ENCODE measurements at places on chromosomes 6 and 20.
A peak's percentile ranks its signal among the peaks of the same experiment; 100 is the strongest.

- peak; percentile 88 for DNase-seq
Observed at GRCh38 chr20:63973636-63974401, 4.1 kb upstream of the ZNF512B start.

- DNase-seq, result no peak
Observed at GRCh38 chr20:14775778-14776177, 438.4 kb upstream of the FLRT3 start.

GRCh38 chr6:83509441-83509840 lies 2.9 kb upstream of the PRSS35 start:
- DNase-seq, result no peak

DNA sequence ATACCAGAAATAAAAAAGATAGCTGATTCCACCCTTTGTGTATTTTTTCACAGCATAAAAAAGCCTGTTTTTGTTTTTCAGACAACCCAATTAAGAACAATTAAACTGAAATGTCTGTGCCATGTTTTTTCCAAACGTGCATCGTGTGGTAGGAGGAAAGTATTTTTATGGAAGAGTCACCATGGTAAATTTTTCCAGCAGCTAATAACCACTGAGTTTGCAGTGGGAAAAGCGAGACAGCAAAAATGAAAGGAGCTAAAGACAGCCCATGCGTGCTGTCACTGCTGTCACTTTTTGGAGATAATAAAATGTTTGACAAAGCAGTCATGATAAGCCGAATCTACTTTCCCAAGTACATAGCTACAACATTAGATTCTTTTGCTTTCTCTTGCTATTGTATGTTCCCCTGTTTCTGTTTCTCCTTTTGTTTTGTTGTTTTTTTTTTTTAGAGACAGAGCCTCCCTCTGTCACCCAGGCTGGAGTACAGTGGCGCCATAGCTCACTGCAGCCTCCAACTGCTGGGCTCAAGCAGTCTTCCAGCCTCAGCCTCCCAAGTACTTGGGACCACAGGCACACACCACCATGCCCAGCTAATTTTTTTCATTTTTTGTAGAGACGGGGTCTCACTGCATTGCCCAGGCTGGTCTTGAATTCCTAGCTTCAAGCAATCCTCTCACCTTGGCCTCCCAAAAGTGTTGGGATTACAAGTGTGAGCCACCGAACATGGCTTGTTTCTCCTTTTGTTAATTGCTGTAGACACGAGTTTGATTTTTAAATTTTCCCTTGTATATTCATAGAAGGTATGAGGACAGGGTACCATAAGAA lies 261.3 kb downstream of the TMEM242 start:
- DNase-seq, result no peak
